Activated gamma-delta T cell treated with anti-CD3 and anti-CD28 coated beads, Interleukin-2, amount 50 U/mL, for 16 hours (primary cell): ENCODE measurements at places on chromosomes 5 and 9.

DNA sequence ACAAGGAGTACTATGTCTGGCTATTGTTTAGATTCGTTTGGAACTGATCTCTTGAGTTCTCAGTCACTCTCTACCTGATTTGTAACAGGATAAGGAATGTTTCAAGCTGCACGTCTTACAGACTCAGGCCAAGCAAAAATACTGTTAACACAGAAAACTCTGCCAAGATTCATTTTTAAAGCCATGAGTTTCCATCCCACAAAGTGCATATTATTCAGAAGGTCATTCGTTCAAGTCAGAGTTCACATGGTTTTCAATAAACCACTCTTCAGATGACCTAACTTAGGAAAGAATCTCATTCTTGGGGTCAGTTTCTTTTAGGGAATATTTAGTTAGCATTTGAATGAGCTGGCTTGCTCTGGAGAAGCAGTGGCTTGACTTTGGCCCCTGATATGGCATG lies 49.3 kb downstream of the F2R start:
- no peak for DNase-seq

DNA sequence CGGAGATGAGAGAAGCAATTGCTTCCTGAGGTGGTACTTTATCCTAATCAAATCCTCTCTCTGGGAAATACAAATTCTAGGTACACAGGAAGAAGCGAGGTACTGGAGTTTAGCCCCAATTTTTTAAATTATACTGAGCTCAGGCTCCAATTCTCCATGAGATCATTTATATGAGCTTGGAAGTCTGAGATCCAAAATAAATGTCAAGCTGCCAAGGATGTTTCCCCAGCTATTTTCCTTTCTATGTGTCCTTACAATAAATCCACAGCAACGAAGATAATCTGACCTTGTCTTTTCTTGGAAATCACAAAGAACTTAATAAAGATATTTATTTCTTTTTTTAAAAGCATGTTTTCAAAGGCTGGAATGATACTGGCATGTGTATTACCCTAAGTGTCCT lies 597.3 kb downstream of the GABRG2 start:
- no peak for DNase-seq

GRCh38 chr5:33726422-33727165 lies 165.2 kb downstream of the ADAMTS12 start:
- no peak for DNase-seq

- DNase-seq, result no peak
Observed at GRCh38 chr5:108521841-108522506, 140.1 kb upstream of the FBXL17 start.

- DNase-seq, result no peak
Observed at GRCh38 chr5:117286813-117287212, 712.2 kb upstream of the SEMA6A start.

GRCh38 chr5:181241393-181241975 lies 2.2 kb downstream of the RACK1 start:
- DNase-seq, result peak; percentile 26

- no peak for DNase-seq
Observed at GRCh38 chr9:11142965-11143738, 530.4 kb upstream of the PTPRD start.

DNA sequence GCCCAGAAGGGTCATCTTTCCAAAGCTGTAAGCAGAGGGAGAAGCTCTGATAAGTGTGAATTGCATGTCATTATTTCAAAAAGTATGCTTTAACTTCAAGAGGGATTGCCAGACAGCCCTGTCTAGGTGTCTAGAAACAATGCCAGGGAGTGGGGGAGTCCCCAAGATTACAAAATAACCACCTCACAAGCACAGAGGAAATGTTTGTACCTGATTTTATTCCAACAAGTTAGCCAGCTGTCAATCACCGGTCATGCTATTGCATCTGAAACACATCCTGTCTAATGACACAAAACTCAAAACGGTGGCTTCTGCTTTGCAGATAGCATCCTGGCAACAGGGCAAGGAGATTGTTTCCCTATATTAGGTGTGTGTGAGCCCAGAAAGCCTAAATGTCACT lies 154.2 kb upstream of the WWC1 start:
- no peak for DNase-seq

DNA sequence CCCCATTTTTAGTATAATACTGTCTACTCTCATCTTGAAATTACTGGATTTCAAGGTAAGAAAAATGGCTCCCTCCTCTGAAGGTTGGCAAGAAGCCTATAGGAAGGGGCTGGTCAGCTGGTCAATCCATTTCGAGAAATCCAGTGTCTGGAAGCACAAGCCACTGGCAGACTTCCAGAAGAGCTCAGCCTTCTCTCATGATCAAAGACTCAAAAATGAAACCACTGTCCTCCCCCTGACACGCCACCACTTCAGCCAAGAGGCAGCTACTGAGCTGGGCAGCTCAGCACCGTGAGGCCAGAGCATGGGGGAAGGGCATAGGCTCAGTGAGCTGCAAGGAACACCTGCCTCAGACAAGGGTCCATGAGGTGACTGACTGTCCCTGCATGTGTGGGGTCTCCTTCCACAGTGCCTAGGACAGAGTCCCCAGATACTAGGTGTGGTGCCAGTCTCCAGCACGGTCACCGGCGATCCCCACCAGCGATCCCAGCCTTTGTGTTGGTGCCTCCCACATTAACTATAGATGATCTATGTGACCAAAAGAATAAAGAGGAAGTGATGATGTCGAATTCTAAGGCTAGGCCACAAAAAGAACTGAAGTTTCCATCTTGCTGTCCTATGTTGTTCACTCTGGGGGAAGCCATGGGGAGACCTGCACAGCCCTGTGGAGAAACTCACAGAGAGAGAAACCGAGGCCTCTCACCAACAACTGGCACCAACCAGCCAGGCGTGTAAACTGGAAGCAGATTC lies 100.1 kb upstream of the LRRTM2 start:
- DNase-seq, result no peak

- DNase-seq, result no peak
Observed at GRCh38 chr9:127123064-127123890, 842 bp upstream of the ANGPTL2 start.

- no peak for DNase-seq
Observed at GRCh38 chr5:962801-963200, 45.8 kb upstream of the NKD2 start.

DNA sequence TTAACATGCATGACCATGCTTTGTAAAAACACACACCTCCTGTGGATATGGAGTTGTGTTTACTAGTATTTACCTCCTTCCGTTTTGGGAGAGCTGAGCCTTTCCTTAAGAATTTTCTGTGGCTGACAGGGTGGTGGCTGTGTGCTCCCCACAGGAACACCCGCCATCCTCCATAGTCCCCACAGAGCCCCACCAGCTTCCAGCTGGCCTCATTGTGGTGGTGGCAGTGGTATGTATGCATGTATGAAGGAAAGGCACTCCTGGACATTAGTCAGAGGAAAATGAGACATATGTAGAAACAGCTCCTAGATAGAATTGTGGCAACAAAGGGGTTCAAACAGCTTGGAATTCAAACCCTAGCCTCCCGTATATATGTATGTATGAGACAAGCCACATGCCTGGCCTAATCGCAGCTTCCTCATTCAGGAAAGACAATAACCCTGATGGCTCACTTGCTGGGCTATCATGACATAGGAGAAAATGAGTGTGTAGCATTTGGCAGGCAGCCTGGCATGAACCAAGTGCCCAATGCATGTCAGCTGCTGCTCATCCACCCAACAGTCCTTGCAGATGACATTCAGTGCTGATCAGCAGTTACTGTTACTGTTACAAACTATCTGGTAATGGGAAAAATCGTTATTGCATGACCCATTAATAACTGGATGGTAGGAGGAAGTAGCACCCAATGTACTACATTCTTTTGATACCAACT lies 459.7 kb downstream of the EBF1 start:
- DNase-seq, result no peak

- no peak for DNase-seq
Observed at GRCh38 chr9:96219900-96220257, 82.1 kb downstream of the HSD17B3 start.

- no peak for DNase-seq
Observed at GRCh38 chr9:20558566-20559016, 63.7 kb downstream of the MLLT3 start.

DNA sequence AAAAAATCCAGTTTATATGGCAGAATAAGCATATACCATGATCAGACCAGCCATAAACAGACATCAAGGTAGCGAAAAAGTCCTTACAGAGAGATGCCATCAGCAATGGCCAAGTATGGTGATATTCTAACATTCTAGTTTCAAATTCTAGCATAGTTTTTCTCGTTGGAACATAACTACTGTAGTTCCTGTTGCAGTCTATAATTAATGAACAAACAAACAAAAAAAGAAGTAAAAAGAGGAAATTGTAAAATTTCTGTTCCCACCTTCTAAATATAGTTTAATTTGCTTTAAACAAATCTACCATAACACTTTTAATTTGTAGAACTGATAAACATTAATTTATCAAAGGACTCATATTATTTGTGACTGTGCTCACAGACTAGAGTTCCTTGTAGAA lies 9.9 kb upstream of the CD180 start:
- no peak for DNase-seq

- no peak for DNase-seq
Observed at GRCh38 chr9:16553869-16554540, 316.5 kb downstream of the BNC2 start.

- DNase-seq, result no peak
Observed at GRCh38 chr5:180596115-180596667, 4.9 kb upstream of the SCGB3A1 start.

DNA sequence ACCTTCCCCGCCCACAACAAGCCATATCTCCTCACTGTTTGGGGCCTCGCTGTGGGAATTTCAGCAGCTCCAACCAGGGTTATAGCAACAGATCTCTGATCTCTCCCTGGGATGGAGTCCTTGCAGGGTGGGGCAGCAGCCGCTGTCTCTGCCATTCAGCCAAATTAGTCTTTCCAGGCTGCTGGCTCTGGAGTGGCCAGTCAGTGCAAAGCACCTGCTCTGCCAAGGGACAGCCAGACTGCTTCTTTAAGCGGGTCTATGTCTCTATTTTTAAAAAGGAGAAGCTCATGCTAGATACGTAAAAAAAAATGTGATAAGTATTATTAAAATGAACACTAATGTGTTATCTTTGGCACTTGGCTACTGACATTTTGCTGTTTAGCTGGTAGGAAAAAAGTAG lies 380.2 kb downstream of the CDH10 start:
- DNase-seq, result no peak

DNA sequence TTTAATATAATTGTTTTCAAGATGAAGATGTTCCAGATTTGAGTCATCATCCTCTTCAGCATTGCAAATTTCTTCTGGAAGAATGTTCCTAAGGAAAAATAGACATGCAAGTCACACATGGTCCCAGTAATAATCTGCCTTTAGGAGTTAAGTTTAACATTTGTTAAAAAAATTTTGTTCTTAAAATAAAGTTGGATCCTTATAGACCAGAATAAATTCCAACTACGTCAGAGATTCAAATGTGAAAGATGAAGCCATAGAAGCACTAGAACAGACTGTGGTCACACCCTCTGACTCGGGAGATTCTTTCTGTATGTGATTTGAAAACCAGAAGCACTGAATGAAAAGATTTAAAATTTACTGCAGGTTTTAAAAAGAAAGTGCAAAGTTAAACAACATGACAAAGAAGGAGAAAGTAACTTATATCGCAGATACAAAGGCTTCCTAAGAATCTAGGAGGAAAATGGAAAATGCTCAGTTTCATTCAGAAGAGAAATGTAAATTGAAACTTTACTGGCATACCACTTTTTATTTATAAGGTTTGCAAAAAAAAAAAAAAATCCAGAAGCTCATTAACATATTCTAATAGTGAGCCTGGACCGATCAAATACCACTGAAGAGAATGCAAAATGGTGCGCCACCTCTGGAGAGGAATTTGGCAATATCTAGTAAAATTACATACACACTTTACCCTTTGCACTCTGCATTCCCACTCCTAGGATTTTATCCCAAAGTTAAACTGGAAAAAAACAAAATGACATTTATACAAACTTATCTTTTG lies 14.3 kb upstream of the ASPN start:
- DNase-seq, result no peak

DNA sequence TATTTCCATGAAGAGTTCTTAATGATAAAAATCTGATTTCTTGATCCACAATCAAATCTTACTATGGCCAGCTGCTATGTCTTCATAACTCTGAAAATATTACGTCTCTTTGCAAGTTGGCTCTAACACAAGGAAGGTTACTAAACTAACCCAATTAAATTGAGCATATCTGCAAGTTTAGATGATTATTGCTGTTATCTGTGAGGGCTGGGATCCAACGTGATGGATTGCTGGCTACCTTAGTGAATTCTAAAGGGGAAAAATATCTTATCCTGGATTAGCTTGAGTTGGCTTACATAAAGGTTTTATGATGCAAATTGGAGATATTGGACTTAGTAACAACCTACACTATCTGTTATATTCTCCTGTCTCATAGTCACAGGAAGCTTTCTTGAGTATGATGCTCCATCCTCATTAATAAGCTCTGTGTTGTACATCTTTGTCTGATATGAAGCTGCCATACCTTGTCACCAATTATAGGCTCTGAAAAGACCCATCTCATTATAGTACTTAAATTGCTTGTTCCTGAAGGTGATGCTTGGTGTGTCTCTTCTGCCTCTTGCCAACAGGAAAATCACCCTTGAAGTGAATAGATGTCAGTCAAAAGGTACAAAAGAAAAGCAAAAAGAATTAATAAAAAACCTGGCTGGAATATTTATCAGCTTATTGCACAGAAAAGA lies 733.0 kb upstream of the MEF2C start:
- no peak for DNase-seq

DNA sequence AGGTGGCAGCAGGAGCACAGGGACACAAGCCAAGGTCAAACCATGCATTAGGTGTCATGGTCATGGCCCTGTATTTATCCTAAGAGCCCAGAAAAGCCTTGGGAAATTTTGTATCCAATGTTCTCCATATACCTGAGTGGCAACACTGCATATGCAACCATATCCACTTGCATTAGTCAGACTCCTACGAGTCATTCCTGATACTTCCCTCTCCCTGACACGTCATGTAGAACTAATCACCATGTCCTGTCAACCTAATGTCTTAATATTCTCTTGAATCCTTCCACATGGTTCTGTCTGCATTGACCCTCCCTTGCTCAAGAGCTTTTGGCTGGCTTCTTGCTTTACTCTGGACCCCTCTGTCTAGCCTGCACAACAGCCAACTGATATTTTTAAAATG lies 9.4 kb downstream of the SCGB3A2 start:
- no peak for DNase-seq

DNA sequence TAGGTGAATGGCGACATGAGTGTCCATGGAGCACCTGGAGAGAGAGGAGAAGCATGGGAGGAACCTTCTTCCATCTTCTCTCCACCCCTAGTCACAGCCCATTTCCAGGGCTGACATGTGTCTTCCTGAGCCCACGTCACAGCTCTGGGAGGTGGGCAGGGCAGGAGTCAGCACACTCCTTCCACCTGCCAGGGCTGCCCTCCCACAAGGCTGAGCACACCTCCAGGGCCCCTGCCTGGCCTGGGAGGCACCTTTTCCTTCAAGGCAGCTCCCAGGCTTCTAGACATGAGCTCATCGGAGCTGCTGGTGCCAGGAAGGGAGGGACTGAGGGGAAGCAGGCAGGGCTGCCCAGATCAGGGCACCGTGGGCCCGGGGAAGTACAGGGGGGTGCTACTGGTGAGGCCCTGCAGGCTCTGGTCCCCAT lies 13.6 kb upstream of the SYNPO start:
- no peak for DNase-seq
